ENCODE measurements at places on chromosomes 6 and 20. TPM values are rescaled to one million over a fixed set of nuclear protein-coding genes. Genes with fewer than 3 reads are reported as not detected.

The FOXF2 gene
- 0.67 TPM for polyA plus RNA-seq

The RUNX2 gene
- polyA plus RNA-seq = 1.8 TPM

The ZNF311 gene
- polyA plus RNA-seq = 0.77 TPM

The HIVEP2 gene
- polyA plus RNA-seq = 12.5 TPM

The SNAI1 gene
- 0.34 TPM for polyA plus RNA-seq
